ENCODE measurements at places on chromosomes 4 and X. TPM values are rescaled to one million over a fixed set of nuclear protein-coding genes. Genes with fewer than 3 reads are reported as not detected.

DNA sequence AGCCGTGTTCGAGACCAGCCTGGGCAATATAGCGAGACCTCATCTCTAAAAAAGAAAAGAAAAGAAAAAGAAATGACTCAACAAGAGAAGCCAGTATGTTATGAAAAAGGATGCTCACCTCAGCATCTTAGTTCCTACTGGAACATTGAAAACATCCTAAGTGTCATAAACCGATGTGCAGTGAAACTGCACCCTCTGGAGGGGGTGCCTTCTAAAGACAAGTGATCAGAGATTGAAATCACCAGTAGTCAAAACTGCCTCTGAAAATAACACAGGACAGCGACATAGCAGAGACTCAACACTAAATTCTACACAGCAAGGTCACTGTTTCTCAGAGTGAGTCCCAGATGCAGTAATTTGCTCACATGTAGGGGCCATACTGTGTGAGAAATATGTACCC is 28.0 kb upstream of the ATP6AP2 start:
- DNase-seq, result no peak

DNA sequence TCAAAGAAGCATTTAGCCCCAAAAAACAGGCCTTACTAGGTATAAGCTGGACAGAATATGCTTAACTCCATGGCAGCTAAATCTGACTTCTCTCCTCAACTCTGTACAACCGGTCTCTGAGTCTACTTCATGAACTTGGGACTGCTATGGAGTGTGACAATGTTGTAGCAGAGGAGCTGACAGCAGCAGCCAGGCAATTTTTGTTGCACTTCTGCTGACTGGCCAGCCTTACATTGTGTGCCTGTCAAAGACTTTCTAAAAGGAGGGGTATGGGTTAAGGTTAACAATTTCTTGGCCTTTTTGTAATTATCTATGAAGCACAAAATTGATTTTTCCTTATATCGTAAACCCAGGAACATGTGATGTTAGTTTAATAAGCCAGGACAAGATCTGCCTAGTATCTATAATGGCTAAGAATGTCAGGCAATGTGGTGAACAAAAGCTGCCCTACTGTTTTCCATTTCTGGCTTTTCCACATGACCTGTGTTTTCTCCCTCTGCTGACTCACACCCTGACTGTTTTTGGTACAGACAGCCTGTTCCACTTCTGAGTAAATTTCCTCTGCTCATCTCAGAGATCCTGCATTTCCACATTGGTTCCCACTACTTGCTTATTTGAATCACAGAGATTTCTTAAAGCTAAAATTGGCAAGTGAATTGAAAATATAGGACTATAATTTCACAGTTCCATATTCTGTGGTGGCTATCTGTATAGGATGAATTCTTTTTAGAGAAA is 9.3 kb downstream of the NOX1 start:
- DNase-seq, result no peak

DNA sequence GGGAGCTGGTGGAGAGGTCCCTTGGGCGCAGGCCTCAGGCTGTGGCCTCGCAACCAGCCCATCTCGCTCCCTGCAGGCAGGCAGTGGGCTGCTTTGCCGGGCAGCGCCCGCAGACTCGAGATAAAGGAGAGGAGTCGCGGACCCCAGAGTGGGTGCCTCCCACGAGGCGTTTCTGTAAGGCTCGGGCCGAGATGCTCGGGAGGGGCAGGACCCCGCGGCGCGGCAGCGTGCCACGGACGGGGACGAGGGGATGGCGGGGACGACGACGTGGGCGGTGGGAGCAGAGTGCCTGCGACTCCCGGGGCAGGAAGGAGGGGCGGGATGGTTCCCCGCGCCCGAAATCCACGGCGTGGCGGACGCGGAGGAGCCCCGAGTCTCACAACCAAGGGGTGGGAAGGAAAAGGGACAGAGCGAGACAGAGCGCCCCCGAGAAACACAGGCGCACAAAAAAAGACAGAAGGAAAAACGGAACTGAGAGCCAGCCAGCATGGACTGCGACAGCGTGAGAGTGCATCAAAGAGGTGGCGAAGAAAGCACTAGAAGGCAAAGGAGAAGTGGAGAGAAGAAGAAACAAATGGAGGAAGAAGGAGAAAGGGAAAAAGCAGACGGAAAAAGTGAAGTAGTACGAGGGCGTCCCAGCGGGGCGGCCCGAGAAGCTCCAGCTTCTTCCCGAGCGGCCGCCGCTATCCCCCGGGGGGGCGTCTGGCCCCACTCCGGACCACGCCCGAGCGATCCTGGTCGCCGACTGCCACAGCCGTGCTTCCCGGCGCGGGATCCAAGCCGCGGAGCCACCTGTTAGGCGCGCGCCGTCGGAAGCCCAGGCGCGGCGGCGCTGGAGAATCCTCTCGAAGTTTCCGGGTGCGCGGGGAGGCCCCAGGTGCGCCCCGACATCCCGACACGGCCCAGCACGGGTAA is 1.5 kb downstream of the BEND4 start:
- DNase-seq, result no peak

GRCh38 chr4:73573794-73574528 is 46.3 kb downstream of the RASSF6 start:
- DNase-seq, result peak; percentile 72

GRCh38 chr4:53960843-53961242 is 103.6 kb downstream of the CHIC2 start:
- no peak for DNase-seq

Gene GUCY1B1
- total RNA-seq, result 18.6 TPM

Gene ATP1B4
- total RNA-seq, result not detected

Gene VCX
- total RNA-seq, result 0.41 TPM
